Hepatocyte (in vitro differentiated cells): ENCODE measurements at places on chromosomes 12 and 14. TPM values are rescaled to one million over a fixed set of nuclear protein-coding genes. Genes with fewer than 3 reads are reported as not detected.

GRCh38 chr14:74211945-74212580 is 27.2 kb upstream of the VSX2 start:
- DNase-seq, result no peak

DNA sequence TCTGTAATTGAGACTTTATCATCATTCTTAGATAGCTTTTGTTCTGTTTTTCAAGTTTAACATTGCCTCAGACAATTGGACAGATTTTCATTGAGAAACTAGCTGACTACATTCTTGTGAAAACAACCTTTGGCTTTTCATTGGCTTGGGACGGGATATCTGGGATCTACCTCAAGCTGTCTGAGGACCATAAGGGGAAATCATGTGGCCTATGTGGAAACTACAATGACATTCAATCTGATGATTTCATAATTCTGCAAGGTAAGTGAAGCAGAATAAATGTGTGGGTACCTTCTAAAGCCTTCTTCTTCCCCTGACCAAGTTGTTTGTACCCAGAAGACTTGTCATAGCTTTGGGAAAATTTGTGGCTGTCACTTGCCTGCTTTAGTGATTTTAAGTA is 133.5 kb downstream of the OTOGL start:
- no peak for DNase-seq

DNA sequence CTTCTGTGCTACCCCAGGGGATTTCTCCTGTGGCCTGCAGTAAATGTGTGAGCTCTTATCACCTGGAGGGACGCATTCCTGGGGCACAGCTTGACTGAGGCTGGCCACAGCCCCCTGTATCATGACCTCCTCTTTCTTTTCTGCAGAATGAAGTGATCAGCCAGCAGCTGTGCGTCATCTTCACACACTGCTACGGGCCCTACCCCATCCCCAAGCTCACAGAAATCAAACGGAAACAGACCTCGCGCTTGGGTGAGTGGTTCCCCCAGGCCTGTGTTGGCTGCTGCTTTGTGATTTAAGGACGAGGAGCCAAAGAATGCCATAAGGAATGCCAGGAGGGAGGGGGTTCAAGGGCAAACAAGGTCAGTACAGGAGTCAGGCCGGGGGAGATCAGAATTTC is 50.5 kb upstream of the PWP1 start:
- no peak for DNase-seq

DNA sequence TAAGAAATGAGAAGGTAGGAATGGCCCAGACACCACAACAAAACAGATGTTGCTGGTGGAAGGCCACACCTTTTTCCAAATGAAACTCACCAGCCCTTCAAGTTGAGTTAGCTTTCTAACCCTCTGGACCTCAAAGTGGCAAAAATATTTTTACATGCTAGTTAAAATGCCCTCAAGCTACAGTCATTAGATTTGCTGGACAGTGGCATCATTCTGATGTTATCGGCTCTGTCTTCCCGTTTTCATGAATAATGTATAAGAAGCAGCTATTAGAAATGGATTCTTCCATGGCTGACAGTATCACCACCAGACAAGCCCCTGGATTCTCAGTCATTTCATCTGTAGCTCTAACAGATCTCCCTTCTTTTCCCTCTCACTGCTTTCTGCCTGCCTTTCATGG is 37.1 kb upstream of the PLXNC1 start:
- no peak for DNase-seq

GRCh38 chr14:26694521-26694920 is 96.7 kb upstream of the NOVA1 start:
- DNase-seq, result no peak

GRCh38 chr12:57188090-57188425 is 28.5 kb upstream of the NXPH4 start:
- no peak for DNase-seq

- DNase-seq, result no peak
Measured at GRCh38 chr14:24113379-24113800, 1.2 kb upstream of the DCAF11 start.

- DNase-seq, result no peak
Measured at GRCh38 chr14:95408731-95409476, 89.2 kb upstream of the CLMN start.

DNA sequence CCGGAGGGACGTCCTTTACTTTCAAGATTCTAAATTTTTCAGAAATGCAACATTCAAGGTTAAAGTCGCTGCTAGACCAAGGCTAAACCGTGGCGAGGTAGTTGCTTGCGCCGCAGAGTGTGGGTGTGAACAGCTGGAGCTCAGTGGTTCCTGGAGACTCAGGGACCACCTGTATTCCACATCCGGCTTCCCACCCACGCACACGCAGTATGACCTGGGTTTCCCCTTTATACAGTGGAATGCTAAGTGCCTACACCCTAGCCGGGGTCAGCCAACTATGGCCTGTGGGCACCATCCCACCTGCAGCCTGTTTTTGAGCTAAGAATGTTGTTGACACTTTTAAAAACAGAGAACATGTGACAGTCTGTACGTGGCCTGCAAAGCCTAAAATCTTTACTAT is 42.9 kb upstream of the TESC start:
- no peak for DNase-seq

GRCh38 chr12:29200586-29200985 is 51.5 kb downstream of the FAR2 start:
- no peak for DNase-seq

DNA sequence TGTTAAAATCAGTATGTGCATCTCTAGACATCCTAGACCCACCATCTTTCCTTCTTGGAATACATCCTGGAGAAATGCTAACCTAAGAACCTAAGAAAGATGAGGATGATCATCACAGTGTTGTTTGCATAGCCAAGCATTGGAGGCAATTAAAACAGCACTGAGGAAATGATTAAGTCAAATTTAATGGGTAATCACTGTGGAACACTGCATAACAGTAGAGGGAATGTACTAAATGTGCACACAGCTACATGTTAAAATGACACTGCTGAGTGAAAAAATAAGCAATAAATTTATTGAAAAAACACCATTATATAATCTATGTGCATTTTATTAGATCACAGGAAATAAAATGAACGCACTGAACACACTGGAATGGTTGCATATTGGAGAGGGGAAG is 987.1 kb upstream of the SEL1L start:
- no peak for DNase-seq

DNA sequence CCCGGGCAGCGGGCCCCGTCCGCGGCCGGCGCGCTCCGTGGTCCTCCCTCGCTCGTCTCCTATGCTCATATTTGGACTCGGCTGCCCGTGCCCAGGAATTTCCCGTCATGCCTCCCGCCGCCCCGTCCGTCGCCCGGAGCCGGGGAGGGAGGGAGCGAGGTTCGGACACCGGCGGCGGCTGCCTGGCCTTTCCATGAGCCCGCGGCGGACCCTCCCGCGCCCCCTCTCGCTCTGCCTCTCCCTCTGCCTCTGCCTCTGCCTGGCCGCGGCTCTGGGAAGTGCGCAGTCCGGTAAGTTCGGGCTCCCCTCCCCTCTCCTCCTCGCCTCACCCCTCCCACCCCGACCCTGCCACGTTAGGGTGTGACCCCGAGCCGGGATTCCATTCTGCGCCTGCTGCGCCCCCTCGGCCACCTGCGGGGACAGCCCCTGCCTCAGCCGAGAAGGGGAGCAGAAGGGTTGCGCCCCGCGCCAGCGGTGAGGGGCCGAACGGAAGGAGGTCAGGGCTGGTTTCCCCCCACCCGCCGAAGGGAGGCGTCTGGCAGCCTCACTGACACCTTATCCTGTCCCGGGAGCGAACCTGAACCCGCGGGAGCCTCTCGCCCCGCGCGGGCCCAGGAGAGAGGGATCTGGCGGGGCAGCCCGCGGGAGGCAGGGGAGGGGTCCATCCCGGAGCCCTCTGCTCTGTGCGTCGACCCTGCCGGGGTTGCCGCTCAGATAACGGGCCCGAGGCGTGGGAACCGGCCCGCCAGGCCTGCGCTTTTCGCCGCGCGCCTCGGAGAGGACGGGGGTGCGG is at the start of gene MSRB3:
Gene MSRB3 (plus strand): TSS at position 108 of the 793 bp plus-strand sequence. CDS start 29,897 bp downstream, outside the sequence.
- DNase-seq, result peak; percentile 81

DNA sequence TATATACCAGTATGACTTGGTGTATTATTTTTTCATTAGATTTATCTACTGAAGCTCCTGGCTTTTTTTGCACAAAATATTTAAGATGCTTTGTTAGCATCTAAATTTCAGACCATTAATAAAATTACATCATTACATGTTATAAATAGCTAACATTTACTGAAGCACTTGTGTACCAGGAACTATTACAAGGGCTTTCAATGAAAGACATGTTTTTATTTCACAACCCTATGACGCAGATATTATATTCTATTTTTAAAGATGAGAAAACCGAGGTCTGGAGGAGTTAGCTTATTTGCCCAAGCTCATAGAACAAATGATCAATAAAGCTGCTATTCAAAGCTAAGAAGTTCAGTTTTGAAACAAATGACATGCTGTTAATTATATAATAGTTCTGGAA is 420.4 kb upstream of the DCN start:
- no peak for DNase-seq

DNA sequence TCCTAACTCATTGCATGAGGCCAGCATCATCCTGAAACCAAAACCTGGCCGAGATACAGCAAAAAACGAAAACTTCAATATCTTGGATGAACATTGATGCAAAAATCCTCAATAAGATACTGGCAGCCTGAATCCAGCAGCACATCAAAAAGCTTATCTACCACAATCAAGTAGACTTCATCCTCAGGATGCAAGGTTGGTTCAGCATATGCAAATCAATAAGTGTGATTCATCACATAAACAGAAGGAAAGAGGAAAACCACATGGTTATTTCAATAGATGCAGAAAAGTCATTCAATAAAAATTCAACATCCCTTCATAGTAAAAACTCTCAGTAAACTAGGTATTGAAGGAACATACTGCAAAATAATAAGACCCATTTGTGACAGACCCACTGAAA is 56.5 kb upstream of the PPFIA2 start:
- DNase-seq, result no peak

DNA sequence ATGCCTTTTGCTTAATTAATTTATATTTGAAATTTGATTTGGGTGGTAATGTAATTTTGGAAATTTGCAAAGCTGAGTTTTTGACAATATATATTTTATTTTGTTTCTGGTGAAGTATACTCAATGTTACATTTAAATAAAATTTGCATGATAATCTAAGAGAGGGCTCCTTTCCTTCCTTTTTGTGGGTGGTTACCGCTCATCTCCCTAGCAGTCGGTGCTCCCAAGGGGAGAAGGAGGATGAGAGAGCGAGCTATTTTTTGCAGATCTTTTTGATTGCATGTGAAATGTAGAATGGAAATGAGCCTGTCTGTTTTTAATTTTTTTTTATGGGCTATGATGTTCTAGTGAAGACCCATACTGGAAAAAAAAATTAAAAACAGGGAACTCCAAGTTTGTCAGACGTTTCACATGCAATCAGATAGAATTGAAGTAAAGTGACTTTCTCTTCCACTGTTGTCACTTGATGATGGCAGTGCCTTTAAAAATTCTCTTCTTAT is 39.8 kb downstream of the MSRB3 start:
- no peak for DNase-seq

DNA sequence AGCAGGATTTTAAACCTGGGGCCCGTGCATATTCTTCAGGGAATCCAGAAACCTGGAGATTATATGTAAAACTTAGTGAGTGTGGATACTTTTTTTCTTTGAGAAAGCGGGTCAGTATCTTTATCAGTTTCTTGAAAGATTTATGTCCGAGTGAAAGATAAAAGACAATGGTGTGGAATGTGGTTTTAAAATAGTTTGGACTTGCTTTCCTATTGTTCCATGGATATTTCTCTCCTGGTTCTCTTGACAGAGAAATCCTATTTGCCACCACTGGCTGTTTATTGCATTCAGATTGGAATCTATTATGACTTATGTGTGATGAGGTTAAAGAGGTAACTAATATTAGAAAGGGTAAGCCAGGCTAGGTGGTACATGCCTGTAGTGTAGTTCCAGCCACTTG is 27.4 kb downstream of the KTN1 start:
- DNase-seq, result no peak

DNA sequence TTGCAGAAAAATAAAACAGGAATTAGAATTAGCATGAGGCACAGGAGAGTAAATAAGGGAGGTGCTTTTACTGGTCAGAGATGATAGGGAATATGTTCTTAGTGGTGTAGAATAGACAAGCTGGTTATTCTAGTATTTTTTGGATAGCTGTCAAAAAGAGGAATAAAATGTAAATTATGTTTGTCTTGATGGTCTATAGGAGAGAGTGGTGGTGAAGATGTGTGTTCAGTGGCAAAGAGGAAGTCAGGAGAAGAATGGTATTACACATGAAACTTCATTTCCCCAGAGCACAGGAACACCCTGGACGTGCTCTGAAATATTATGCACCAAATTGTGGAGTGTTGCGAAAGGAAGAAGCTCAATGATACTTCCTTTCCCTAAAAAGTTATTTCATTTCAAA is 27.8 kb downstream of the MUCL1 start:
- no peak for DNase-seq

GRCh38 chr12:26212988-26213387 is 17.6 kb downstream of the SSPN start:
- no peak for DNase-seq

- no peak for DNase-seq
Measured at GRCh38 chr14:99280066-99280731, 8.2 kb upstream of the BCL11B start.

GRCh38 chr14:80764496-80764895 is 177.0 kb downstream of the CEP128 start:
- DNase-seq, result no peak

- DNase-seq, result no peak
Measured at GRCh38 chr12:9643266-9643660, 26.2 kb upstream of the CLEC2D start.

DNA sequence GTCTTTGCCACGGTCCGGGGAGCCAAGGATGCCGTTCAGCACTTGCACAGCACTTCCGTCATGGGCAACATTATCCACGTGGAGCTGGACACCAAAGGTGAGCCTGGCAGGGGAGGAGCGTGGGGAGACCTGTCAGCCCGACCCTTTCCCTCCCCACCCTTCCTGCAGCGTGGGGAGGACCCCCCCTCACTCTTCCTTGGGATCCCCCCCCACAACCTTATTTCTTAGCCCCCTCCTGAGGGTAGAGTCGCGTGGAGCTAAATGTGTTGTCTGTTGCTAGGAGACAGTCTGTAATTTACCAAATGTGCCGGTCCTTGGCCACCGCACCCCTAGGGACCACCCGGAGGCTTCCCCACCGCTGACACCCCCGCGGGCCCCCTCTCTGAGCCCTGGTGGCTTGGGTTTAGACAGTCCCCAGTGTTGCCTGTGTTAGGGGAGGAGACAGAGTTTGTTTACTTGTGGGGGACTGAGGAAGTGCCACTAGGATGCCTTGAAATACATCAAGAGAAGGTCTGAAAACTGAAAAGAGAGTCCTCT is 2.3 kb downstream of the SETD1B start:
- no peak for DNase-seq

- no peak for DNase-seq
Measured at GRCh38 chr14:67251573-67252226, 10.5 kb downstream of the PALS1 start.

KRT4 gene
- 8.7 and 9.6 TPM in 2 replicates for total RNA-seq

CCDC38 gene
- 0.48 TPM in 1 of 2 replicates, not detected in the other for total RNA-seq

PMEL gene
- 8.6 and 15.3 TPM in 2 replicates for total RNA-seq

RNASE7 gene
- total RNA-seq, result not detected in 2 replicates

FLRT2 gene
- 42.3 and 48.0 TPM in 2 replicates for total RNA-seq

RNF212B gene
- 0.17 and 1.2 TPM in 2 replicates for total RNA-seq

PTCSC3 gene
- total RNA-seq, result not detected in 2 replicates

SERPINA12 gene
- 0.60 TPM in 1 of 2 replicates, not detected in the other for total RNA-seq

ACOT2 gene
- 58.8 and 70.2 TPM in 2 replicates for total RNA-seq

ACVRL1 gene
- total RNA-seq, result 4.6 and 11.6 TPM in 2 replicates

LRRK2 gene
- 2.4 and 4.9 TPM in 2 replicates for total RNA-seq

B3GNT4 gene
- total RNA-seq, result 0.13 TPM in 1 of 2 replicates, not detected in the other

KCNC2 gene
- total RNA-seq, result 0.07 TPM in 1 of 2 replicates, not detected in the other

TMEM132C gene
- 9.3 and 10.6 TPM in 2 replicates for total RNA-seq

RD3L gene
- not detected in 2 replicates for total RNA-seq

TAS2R50 gene
- 1.5 and 2.0 TPM in 2 replicates for total RNA-seq

KRT72 gene
- not detected in 2 replicates for total RNA-seq

DPPA3 gene
- total RNA-seq, result 0.23 TPM in 1 of 2 replicates, not detected in the other

PIANP gene
- 0.16 and 0.17 TPM in 2 replicates for total RNA-seq
